ENCODE measurements at places on chromosomes 6 and 20. TPM values are rescaled to one million over a fixed set of nuclear protein-coding genes. Genes with fewer than 3 reads are reported as not detected.

GRCh38 chr6:157150076-157150475 is 173.2 kb downstream of the TMEM242 start:
- H3K27ac ChIP-seq: no peak overlapping the region
- DNase-seq: no peak
- H3K27me3 ChIP-seq: no peaks in the 10 kb centered on the region
- no peak overlapping the region for H3K4me3 ChIP-seq

- no peak for DNase-seq
- peak overlapping the region; percentile 65 for H3K27ac ChIP-seq
- no peaks in the 10 kb centered on the region for H3K36me3 ChIP-seq
Measured at GRCh38 chr6:63529498-63529897, 42.8 kb upstream of the LOC128125822 start.

DNA sequence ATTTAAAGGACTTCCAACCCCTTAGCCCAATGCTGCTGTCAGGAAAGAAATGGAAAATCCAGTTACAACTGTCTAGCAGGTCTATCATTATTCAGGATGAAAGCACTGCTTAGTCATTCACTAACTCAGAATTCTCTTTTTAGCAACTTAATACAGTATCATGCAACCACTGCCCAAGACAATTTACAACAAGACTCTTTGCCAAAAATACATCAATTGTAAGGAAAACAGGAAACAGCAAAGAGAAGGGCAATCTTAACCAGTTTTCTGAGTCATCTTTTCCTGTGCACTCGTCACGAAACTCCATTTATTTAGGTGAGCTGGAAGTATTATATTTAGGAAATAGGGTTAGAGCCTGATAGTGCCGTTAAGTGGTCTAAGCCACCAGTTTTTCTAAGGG is 1197.7 kb upstream of the CITED2 start:
- H3K27me3 ChIP-seq: peaks cover 19% of the 10 kb centered on the region
- DNase-seq: no peak
- H3K4me3 ChIP-seq: no peak overlapping the region
- no peaks in the 10 kb centered on the region for H3K36me3 ChIP-seq
- peaks cover 7% of the 10 kb centered on the region for H3K4me1 ChIP-seq

DNA sequence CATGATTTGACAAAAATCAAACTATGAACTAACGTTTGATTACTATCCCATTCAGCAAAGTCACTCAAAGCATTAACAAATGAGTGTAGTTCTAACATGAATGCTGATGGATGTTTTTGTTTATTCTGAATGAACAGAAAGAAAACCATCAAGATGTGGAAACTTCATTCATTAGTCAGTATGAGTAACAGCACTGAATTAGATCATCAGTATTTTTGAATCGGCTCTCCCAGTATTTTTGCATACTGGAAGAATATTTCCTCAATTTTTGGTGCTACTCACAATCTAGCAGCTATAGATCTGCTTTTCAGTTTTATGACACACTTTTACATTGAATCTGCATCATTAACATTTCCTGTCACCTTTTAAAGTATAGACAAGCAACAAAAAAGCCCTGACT is 63.8 kb upstream of the CD83 start:
- H3K4me1 ChIP-seq: no peaks in the 10 kb centered on the region
- no peak overlapping the region for H3K27ac ChIP-seq
- H3K4me3 ChIP-seq: no peak overlapping the region
- no peak for DNase-seq
- no peaks in the 10 kb centered on the region for H3K36me3 ChIP-seq
- H3K27me3 ChIP-seq: no peaks in the 10 kb centered on the region

- H3K27me3 ChIP-seq: peaks cover 87% of the 10 kb centered on the region
- DNase-seq: no peak
- H3K27ac ChIP-seq: no peak overlapping the region
- no peak overlapping the region for H3K4me3 ChIP-seq
Measured at GRCh38 chr6:2542101-2542857, 208.4 kb downstream of the MYLK4 start.

DNA sequence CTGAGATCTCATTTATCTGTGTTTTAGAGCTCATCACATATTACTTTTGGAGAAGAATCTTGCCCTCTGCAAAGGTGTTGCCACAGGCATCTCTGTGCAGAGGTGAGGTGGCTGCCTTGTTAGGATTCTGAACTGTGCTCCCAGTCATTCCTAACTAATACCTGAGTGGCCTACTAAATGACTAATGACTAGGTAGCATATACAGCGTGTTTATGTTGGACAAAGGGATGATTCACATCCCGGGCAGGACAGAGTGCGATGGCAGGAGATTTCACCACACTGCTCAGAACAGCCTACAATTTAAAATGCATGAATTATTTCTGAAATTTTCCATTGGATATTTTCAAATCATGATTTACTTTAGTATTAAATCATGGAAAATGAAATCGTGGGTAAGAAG is 23.1 kb upstream of the CGA start:
- peaks cover 20% of the 10 kb centered on the region for H3K27me3 ChIP-seq
- H3K4me3 ChIP-seq: no peak overlapping the region
- H3K27ac ChIP-seq: no peak overlapping the region
- H3K36me3 ChIP-seq: no peaks in the 10 kb centered on the region
- no peak for DNase-seq
- no peaks in the 10 kb centered on the region for H3K4me1 ChIP-seq

DNA sequence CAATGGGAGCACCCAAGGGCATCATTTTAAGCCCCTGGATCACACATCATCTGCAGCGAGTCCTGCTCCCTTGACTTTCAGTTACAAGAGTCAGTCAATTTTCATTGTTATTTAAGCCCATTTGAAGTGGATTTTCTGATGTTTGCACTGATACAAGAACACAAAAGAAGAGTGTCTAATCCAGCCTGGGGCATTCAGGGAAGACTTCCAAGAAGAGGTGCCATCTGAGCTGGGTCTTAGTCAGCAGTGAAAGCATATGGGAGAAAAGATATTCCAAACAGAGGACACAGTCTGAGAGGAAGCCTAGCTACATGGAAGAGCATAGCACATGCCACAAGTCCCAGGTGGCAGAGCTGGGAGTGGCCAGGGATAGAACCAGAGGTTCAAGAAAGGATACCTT is 10.4 kb upstream of the FOXP4 start:
- H3K4me1 ChIP-seq: peaks cover 27% of the 10 kb centered on the region
- DNase-seq: no peak
- no peak overlapping the region for H3K4me3 ChIP-seq
- H3K36me3 ChIP-seq: peaks cover 2% of the 10 kb centered on the region
- no peak overlapping the region for H3K27ac ChIP-seq
- peaks cover 29% of the 10 kb centered on the region for H3K27me3 ChIP-seq

SCRT2 gene
- not detected for total RNA-seq

DNA sequence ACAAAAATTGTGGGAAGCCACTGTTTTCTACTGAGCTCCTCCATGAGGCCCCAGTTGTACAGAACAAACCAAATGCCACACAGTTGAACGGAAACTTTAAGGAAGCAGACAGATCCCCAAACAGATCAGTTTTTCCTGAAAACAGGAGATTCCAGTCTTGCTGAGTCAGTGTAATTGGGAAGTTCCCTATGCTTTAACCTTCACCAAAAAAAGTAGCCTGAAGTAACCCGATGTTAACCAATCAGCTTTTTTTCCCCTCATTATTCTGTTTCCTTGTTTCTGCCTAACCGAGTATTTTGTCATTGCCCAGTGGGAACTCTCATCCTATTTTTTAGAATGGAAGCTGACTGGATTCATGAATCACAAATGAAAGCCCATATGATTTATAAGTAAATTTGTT is 36.7 kb downstream of the MARCKS start:
- DNase-seq: no peak
- H3K4me1 ChIP-seq: no peaks in the 10 kb centered on the region
- no peak overlapping the region for H3K27ac ChIP-seq
- H3K36me3 ChIP-seq: no peaks in the 10 kb centered on the region
- H3K4me3 ChIP-seq: no peak overlapping the region

ADGRB3 gene
- not detected for total RNA-seq

Measured in activated naive CD8-positive, alpha-beta T cell treated with anti-CD3 and anti-CD28 coated beads for 36 hours (primary cell).